ENCODE measurements at places on chromosomes 7 and 10.

DNA sequence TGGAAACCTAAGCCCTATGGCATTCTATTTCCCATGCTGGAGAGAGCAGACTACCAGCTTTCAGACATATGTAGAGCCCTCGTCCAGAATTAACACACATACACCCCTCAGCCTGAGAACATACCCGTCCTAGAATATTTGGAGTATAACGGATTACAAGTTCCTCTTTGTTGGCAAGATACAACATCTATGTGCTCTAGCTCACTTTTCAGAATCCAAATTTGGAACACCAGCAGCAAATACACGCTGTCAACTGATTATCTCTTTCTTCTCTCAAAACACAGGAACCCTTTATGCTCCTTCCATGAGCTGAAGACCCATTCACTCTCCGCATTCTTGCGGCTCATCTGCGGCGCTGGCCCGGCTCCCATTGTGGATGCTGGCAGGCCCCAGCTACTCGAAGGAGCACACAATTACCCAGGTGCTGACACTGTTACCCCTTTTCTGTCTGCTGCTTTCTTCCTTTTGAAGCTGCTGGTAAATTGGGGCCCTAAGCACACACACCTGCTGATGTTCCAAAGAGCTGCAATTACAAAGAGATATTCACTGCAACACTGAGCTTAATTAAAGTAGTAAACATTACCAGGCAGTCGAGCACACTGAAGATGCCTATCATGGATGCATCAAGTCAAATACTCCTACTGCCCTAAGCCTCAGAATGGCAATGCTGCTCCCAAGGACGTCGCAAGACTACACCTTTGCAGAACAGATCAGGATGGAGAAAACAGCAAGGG, 70.0 kb downstream of the VOPP1 start:
- no peak for DNase-seq

GRCh38 chr7:66504131-66504530, 124.5 kb upstream of the KCTD7 start:
- DNase-seq: no peak

- peak; percentile 59 for DNase-seq
Measured at GRCh38 chr7:55028011-55028410, 9.2 kb downstream of the EGFR start.

GRCh38 chr7:35727571-35727970, 32.6 kb upstream of the HERPUD2 start:
- no peak for DNase-seq

GRCh38 chr7:131893631-131894340, 337.4 kb upstream of the PODXL start:
- DNase-seq: no peak

DNA sequence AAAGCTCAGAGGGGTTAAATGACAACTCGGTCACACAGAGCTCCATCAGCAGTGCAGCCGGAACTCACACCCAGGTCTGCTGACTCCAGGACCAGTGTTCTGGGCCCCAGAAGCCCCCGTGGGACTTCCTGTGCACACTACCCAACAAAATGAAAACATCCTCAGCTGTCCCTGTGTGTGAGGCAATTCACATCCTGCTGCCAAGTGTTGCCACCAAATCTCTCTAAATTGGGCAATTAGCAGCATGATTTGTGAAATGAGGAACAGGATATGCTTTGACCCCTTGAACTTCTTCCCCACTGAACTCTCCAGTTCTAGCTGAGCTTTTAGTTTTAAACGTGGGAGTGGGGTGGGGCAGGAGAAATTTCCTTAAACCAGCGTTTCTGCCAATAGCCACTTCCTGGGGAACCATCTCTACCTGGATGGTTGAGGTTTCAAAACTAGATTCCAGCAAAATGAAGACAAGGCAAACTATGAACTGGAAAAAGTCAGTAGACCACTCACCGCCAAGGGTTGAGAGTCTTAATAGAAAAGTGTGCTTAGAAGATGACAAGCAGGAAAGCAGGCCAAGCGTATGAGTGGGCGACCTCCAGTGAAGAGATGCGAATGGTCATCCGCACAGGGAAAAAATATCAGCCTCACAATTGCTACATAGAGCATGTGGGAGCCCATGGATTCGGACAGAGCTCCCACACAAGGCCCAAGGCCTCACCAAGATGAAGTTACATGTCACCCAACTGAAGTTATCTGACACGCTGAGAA, 51.9 kb upstream of the CHST15 start:
- DNase-seq: peak; percentile 92

DNA sequence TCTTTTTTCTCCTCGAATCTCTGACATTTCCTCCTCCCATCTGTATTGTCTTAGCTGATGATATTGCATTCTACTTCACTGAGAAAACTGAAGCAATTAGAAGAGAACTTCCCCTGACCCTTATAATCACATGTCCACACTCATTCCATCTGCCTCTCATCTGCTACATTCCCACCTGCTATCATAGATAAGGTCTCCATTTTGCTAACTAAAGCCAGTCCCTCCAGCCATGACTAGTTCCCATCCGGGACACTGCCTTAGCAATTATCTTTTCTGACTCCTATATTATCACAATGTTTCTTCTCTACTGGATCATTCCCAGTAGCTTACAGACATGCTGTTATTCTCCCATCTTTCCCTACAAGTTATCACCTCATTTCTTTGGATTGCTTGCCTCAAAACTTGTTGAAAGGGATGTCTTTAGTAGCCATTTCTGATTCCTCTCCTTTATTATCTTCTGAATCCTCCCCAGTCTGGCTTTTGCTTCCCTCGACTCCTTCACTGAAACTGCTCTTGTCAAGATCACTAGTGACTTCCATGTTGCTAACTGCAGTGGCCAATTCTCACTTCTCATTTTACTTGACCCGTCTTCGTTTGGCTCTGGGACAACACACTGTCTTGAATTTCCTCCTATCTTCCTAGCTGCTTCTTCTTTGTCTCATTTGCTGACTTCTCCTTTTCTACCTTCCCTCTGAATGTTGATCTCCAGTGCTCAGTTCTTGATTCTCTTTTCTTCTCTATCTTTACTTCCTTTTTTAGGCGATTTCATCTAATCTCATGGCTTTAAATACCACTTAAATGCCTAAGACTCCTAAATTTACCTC, 35.9 kb downstream of the FZD1 start:
- no peak for DNase-seq

DNA sequence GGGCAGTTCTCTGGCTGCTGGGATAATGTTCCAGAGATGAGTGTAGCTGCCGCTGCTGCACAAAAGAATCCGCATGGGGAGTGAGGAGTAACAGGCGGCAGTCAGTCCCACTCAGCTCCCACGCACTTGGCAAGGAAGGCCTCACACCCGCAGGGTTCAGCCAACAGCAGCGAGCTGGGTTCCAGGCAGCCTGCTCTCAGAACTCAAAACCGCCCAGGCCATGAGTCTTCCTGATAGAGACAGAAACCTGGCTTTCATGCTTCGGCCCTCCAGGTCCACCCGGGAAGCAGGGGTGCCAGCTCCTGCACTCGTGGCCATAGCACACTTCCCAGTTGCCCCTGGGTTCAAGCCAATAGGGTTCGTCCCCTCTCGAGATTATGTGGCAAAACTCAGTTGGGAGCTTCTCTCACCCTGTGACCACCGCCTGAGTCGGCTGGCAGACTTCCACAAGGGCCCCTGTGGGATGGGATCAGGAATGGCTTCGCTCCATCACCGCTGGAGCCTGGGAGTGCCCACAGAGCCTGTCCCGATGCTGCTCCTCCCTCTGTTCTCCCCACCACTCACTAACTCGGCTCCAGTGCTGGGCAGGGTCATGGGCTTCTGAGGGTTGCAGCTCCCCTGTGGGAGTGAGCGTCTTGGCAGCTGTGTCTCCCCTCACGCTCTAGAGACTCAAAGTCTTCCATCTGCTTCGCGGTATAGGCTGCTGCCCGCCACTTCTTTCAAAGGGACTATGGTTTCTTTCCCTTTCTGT, 20.6 kb downstream of the CLRN3 start:
- DNase-seq: no peak

- DNase-seq: peak; percentile 6
Measured at GRCh38 chr7:113085781-113086390, 741 bp downstream of the GPR85 start.

DNA sequence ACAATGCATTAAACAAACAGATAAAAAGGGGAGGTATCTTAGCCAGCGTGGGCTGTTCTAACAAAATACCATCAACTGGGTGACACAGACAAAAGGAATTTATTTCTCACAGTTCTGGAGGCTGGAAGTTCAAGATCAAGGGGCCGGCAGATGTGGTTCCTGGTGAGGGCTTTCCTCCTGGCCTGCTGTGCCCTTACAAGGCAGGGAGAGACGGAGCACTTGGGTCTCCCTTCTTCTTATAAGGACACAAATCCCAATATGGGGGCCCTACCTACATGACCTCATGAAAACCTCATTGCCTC, 281.6 kb upstream of the KLF14 start:
- peak; percentile 74 for DNase-seq

- DNase-seq: peak; percentile 95
Measured at GRCh38 chr7:102992938-102993717, 80.3 kb downstream of the LRRC17 start.

- no peak for DNase-seq
Measured at GRCh38 chr10:1343176-1343575, 287.0 kb downstream of the WDR37 start.

- no peak for DNase-seq
Measured at GRCh38 chr10:110447886-110448285, 49.8 kb upstream of the DUSP5 start.

- no peak for DNase-seq
Measured at GRCh38 chr7:158238616-158239289, 348.9 kb downstream of the PTPRN2 start.

GRCh38 chr7:134831862-134832261, 52.4 kb downstream of the CALD1 start:
- no peak for DNase-seq

GRCh38 chr7:111126987-111127386, 36.1 kb downstream of the LRRN3 start:
- no peak for DNase-seq

DNA sequence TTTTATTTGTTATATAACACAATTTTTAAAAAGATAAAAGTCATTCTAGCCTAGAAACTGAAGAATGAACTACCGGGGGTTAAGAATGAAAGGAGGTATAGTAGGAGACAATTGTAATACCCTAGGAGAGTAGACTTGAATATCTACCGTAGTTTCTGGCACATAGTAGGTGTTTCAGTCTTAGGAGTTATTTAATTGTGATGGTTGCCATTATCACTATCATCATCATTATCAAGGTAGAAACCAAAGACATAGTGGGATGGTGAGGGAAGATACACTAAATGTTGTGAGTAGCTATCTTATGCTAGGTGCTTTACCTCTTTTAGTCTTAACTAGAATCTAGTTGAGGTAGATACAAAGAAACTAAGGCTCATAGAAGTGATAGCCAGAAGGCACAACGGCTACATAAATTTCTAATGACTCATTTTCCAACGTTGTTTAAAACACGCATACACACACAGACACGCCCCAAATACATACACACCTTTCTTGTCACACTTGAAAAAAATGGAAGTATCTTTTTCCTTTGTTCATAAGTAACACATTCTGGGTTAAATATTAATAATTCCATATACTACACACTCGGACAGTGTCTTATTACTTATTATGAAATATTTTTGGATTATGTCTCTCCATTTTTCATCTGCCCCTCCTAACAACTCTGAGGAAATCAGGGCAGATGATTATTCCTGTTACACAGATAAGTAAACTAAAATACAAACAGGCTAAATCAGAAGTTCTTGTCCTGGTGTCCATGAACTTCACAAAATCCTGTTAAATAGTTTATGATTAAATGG, 2.0 kb upstream of the ANLN start:
- DNase-seq: no peak

DNA sequence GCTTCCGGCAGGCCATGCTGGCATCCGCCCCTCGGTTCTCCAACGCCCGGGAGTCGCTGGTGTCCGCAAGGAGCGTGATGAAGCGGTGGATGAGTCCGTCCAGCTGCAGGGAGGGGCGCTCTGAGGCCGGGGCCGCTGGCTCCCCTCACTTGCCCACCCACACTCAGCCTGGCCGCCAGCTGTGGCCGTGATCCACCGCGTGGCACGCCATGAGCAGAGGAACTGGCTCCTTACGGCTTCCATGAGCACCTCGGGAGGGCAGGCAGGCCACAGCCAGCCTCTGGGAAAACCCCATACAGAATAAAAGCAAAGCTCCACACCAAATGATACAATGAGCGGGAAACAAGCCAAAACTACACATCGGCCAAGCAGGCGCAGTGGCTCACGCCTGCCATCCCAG, 15.5 kb upstream of the MICALL2 start:
- DNase-seq: no peak

Measured in fibroblast of gingiva (primary cell).